ENCODE measurements at places on chromosomes 6 and 20.

GRCh38 chr6:163166507-163166906 is 248.0 kb upstream of the QKI start:
- DNase-seq = no peak

DNA sequence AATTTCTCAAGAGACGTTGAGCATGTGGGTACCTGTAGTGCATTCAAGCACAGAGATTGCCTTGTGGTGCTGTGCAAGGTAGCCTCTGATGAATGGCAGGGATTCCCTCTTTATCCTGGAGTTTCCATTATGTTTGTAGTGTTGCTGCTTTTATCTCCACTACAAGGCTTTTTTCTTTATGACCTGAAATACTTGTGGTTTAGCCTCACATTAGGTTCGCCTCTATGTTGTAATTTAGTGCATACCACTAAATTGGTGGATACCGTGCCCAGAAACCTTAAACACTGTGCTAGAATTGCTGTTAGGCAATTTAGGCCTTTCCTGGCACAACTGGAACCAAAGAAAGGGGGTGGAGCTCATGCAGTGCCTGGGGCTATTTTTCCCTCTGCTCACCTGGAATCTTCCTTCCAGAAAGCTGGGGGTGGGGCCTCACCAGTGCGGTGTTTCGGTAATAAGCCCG is 76.8 kb downstream of the NCOA7 start:
- no peak for DNase-seq

- DNase-seq = no peak
Measured at GRCh38 chr6:44116641-44117382, 10.4 kb downstream of the MRPL14 start.

- DNase-seq = no peak
Measured at GRCh38 chr20:48718786-48719578, 108.8 kb downstream of the PREX1 start.

GRCh38 chr6:43778131-43778855 is 8.3 kb downstream of the VEGFA start:
- DNase-seq = no peak

GRCh38 chr6:219641-220198 is 72.6 kb upstream of the DUSP22 start:
- DNase-seq = no peak

DNA sequence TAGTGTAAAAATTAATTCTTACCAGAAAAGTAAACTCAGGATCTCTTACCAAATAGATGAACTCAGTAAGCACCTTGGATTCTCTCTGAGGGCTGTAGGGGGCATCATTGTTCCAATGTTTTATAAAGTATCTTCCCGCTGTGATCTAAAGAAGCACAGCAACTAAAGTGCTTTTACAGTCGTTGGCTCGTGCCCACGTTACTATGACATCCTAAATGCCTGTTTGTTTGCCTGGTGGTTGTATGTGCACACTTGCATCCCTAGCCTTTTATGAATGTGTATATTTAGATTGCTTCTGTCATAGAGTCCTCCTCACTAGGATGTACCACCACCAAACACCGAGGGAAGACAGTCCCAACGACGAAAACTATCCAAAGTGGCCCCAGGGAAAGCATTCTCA is 34.5 kb downstream of the SLX4IP start:
- DNase-seq = no peak

- no peak for DNase-seq
Measured at GRCh38 chr6:31272836-31273626, 1.1 kb upstream of the HLA-C start.

DNA sequence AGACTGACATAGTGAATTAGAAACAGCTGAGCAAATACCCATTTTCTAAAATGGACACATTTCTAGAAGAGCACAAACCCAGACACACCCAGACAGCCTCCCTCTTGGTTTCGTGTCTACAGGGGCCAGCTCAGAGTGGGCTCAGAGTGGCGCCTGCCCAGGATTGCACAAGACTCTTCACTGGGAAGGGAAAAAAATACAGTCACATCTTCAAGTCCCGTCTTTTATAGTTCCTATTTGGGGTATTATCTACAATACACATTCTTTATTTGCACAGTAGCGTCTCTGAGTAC is 246.1 kb upstream of the AFDN start:
- DNase-seq = no peak

DNA sequence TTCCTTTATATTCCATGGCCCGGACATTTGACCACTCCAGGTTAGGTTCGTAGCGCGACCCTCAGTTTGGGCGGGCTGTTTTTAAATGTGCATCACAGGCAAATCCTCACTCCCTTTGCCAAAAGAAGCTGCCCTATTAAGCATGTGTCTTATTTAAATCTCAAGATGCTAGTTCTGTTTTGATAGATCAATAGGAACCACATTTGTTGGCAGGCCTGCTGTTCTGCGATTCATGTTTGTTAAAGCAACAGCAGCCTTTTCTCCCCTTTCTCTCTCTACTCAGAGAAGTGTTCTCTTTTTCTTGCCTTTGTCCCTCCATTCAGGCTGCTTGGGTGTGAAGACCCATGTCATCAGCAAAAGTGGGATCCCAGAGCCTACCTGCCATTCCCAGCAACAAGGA is 212.0 kb upstream of the SSTR4 start:
- no peak for DNase-seq

DNA sequence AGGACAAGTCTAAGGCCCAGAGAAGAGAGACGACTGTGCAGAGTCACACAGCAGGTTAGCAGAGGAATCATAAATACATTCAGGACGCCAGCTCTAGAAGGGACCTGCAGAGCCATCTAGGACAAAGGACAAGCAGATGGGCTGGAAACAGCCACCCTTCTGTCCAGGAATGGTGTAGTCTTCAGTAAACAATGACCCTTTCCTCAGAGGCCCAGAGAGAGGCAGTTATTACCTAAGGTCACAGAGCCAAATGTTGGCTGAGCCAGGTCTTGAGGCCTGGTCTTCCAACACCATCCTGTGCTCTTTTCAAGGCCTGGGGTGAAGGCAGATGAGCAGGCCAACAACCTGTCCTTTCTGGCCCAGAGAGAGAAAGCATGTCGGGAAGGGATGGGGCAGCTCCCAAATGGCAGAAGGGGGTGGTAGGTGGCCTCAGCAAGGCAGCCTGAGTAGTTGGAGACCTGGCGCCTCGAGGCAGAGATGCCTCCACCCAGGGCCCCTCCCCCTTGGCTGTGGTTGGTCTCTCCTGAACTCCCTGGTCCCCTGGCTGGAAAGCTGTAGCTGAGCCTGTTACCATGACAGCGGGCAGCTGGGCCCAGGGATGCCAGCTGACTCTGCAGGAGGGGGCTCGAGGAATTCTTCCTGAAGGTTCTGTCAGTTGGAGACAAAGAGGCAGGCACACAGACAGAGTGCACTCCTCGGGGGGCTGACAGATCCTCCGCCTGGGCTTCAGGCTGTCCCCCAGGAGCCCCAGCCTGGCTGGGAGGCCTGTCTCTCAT is 24.8 kb downstream of the EPB41L1 start:
- DNase-seq = no peak

DNA sequence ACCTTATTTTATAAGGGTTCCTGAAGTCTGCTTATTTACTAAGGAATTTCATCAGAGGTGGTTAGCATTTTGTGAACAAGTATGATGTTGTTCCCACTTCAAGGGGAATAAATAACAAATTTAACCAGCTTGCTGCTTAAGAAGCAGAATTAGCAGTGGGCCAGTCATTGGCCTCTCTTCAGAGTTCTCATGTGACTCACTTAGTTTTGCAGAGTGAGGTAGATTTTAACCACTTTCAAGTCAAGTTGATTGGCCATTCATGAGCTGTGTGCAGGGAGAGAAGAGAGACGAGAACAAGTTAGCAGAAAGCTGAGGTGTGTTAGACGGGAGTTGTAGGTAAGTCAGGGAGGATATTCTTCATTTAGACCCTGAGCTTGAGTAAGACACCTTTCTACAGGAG is 18.1 kb downstream of the TOP1 start:
- DNase-seq = no peak

- DNase-seq = no peak
Measured at GRCh38 chr6:102732898-102733297, 1339.4 kb downstream of the GRIK2 start.

DNA sequence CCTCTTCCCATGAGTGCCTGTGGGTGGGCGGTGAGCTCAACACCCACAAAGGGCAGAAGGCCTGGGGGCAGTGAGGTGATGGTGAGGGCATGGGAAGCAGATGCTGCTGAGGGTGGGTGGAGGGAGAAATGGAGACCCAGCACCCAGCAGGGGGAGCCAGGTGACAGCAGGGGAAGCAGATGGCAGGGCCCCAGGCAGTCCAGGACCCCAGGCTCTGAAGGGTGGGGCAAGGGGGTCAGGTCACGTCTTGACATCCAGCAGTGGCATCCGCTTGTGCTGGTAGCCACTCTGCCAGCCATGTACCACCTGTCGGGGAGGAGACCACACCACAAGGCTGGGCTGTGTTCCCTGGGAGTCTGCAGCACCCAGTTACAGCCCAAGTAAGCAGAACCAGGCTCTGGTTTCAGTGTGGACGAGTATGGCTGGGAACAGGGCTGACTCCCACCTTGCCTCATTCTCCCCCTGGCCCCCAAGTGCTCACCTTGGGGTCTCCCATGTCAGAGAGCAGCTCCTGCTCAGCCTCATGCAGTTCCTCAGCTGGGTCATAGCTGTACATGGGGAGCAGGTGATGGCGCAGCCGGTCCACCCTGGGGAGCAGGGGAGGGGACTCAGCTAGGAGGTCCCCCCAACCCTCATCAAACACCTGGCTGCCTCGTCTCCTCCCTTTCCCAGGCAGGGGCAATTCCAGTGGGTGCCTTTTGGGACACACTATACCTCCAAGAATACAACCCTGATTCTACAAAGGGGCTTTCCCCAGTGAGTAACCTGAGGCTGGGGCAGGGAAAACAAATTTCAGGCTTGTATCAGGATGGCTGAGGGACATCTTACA is 2.0 kb downstream of the SMIM29 start:
- DNase-seq = no peak

- DNase-seq = no peak
Measured at GRCh38 chr6:80540700-80541099, 434.2 kb downstream of the BCKDHB start.

DNA sequence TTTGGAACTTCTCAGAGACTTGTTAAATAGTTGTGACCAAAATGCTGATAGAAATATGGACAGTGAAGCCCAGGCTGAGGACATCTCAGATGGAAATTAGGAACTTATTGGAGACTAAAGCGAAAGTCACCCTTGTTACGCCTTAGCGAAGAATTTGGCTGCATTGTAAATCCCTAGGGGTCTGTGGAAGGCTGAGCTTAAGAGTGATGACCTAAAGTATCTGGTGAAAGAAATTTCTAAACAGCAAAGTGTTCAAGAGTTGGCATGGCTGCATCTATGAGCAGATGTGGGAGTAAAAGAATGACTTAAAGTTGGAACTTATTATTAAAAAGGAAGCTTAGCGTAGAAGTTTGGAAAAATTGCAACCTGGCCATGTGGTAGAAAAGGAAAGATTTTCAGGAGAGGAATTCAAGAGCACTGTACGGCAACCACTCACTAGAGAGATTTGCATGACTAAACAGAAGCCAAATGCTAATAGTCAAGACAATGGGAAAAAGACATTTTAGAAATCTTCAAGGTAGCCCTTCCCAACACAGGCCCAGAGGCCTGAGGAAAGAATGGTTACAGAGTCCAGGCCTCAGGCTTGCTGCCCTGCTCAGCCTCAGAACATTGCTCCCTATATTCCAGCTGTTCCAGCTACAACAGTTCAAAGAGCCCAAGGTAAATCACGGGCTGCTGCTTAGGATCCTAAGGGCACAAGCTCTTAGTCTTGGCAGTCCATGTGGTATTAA is 61.6 kb upstream of the TNFRSF21 start:
- no peak for DNase-seq

DNA sequence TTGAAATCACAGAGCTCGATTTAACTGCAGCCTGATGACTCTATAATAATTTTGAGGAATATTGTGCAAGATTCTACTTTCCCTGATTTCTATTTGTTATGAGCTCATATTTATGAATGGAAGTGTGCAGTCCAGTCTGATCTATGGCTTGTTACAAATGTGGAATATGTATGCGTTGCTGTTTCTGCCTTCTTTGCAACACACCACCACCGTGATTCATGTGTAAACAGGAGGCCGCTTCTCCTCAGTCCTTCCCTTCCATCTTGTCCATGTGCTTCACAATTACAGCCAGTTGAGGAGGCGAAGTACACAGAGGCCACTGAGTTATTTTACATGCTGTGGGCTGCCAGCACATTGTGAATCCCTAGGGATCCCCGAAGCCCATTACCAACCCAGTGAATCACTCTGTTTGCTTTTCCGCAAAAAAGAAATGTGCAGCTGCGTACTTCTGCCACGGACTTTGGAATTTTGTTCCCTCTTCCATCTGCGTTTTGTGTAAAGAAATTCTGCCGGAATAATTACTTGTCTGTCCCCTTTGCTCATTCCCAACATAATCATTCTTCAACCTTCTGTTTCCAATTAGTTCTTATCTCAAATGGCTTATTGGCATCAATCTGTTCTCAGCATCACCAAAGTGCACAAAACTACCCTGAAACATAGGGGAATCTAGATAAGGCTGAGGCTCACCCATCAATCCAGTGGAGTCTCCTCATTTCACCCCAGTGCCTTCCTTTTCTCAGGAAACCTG is 551.6 kb upstream of the CITED2 start:
- no peak for DNase-seq

DNA sequence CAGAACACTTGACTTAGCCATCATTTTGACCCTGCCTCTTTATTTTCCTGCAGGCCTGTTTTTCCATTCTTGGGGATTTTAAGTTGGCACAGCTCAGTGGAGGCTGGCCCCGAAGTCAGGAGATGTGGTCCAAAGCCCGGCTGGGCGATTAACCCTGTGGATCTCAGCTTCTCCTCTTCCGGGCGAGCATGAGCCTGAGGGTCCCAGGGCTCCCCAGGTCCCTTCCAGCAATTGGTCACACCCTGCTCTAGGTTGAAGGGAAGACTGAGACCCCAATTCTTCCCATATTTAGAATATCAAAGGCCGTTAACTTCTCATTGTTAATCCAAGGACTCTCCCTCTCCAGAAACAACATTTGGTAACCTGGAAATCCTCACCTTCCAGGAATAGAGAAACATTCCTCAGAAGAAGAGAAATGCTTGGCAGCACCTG is 2.3 kb downstream of the THBS2 start:
- DNase-seq = no peak

DNA sequence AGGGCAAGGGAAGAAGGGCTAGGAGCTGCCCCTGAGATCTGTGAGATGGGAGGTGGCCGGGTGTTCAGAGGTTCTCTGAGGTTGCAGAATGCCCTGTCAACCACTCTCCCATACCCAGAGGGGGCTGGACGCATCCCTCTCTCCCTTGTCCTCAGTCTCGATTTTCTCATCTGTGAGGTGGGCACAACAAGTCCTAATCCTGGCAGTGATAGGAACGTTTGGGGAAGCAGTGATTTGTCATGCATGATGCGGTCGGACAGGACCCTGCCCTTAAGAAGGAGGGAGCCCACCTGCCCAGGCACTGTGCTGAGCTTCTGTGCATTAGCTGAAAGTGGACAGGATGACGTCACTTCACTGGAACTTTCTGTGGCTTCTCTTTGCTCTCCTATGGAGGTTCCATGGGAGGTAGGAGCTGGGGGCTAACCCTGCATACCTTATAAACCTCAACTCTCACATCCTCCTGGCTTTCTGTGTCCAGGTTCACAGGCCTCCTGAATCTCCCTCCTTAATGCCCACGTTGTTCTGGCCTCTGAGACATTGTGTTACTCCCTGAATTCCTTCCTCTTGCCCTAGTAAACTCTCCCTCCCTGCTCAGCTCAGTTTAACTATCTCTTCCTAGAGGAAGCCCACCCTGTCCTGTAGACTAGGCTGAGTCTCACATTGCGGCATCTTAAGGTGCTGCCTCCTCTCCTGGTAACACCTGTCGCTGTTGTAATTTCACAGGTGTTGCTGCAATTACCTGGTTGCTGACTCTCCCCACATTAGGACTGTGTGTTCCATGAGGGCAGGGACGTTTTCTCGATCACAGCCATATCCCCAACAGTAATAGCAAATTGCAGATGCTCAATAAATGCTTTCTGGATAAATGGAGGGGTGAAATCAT is 30.1 kb upstream of the CSNK2A1 start:
- no peak for DNase-seq
